ENCODE measurements at places on chromosomes 12 and 14. TPM values are rescaled to one million over a fixed set of nuclear protein-coding genes. Genes with fewer than 3 reads are reported as not detected.

DNA sequence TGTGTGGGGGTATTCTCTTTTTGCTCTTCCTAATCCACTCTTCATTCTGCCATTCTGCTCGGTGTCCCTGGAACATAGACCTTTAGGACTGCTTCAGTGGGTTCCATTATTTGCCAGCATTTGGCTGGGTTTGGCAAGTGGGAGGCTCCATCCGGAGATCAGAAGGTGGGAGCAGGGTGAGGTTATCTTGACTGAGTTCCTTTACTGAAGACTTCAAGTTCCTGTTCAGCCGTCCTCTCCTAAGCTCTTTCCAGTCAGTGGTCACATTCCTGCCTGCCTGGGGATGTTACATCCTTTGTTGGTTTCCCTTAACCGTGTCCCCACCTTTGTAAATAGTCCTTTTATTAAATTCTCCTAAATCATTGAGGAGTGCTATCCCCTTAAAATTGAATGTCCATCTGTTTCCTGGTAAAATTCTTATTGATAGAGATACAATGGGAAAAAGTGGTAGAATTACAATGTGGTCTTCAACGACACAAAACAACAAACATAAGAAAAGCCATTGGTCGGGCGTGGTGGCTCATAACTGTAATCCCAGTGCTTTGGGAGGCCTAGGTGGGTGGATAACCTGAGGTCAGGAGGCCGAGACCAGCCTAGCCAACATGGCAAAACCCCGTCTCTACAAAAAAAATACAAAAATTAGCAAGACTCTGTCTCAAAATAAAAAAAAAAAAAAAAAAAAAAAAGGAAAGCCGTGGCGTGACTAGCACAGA lies 5.0 kb upstream of the MIA2 start:
- no peaks in the 10 kb centered on the region for H3K36me3 ChIP-seq
- no peak overlapping the region for H3K27ac ChIP-seq
- DNase-seq: no peak

DNA sequence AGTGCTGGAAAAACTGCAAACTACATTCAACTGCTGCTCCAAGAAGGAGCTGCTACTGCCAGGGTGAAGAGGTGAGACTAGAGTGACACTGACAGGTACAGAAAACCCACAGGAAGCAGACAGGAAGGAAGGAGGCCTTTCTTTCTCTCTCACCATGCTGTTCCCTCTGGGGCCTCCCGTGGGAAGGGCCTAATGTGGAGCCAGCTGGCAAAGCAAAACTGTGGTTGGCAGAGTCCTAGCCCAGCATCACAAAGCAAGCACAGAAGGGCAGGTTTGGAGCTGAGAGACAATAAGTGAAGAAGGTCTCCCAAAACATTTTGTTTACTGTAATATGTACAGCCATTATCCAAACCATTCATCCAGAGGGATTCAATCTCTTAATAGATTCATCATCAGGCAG lies 122.5 kb upstream of the MAX start:
- no peak overlapping the region for H3K4me3 ChIP-seq
- no peaks in the 10 kb centered on the region for H3K36me3 ChIP-seq
- H3K4me1 ChIP-seq: peaks cover 6% of the 10 kb centered on the region
- DNase-seq: no peak
- H3K27ac ChIP-seq: no peak overlapping the region
- H3K27me3 ChIP-seq: no peaks in the 10 kb centered on the region

KRT78 gene
- not detected for total RNA-seq

IGFBP6 gene
- total RNA-seq: 121 TPM

DPY19L2 gene
- 56.2 TPM for total RNA-seq

- no peaks in the 10 kb centered on the region for H3K27me3 ChIP-seq
- no peak overlapping the region for H3K27ac ChIP-seq
- DNase-seq: no peak
- no peaks in the 10 kb centered on the region for H3K36me3 ChIP-seq
- H3K4me3 ChIP-seq: no peak overlapping the region
- H3K4me1 ChIP-seq: no peaks in the 10 kb centered on the region
These were observed 126.4 kb downstream of the ATP23 start for GRCh38 chr12:58067610-58068387.

DNA sequence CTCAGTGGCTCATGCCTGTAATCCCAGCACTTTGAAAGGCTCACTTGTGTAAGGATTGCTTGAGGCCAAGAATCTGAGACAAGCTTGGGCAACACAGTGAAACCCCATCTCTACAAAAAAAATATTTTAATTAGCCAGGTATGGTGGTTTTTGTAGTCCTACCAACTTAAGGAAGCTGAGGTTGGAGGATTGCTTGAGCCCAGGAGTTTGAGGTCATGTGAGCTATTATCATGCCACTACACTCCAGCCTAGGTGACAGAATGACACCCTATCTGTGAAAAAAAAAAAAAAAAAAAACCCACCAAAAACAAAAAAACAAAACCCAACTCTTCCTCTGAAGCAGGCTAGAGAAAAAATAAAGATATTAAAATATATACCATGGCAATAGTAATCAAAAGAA lies 41.2 kb downstream of the TMEM116 start:
- no peaks in the 10 kb centered on the region for H3K27me3 ChIP-seq
- no peak overlapping the region for H3K27ac ChIP-seq
- H3K4me1 ChIP-seq: no peaks in the 10 kb centered on the region
- H3K36me3 ChIP-seq: no peaks in the 10 kb centered on the region

- DNase-seq: peak; percentile 28
- H3K27me3 ChIP-seq: no peaks in the 10 kb centered on the region
- H3K27ac ChIP-seq: peak overlapping the region; percentile 98
- peaks cover 90% of the 10 kb centered on the region for H3K4me1 ChIP-seq
- no peaks in the 10 kb centered on the region for H3K36me3 ChIP-seq
- no peak overlapping the region for H3K4me3 ChIP-seq
These were observed 10.9 kb downstream of the HDAC7 start for GRCh38 chr12:47808574-47809365.

TIMELESS gene
- 6.6 TPM for total RNA-seq

OR4E2 gene
- not detected for total RNA-seq

RERG gene
- 2.7 TPM for total RNA-seq

DNA sequence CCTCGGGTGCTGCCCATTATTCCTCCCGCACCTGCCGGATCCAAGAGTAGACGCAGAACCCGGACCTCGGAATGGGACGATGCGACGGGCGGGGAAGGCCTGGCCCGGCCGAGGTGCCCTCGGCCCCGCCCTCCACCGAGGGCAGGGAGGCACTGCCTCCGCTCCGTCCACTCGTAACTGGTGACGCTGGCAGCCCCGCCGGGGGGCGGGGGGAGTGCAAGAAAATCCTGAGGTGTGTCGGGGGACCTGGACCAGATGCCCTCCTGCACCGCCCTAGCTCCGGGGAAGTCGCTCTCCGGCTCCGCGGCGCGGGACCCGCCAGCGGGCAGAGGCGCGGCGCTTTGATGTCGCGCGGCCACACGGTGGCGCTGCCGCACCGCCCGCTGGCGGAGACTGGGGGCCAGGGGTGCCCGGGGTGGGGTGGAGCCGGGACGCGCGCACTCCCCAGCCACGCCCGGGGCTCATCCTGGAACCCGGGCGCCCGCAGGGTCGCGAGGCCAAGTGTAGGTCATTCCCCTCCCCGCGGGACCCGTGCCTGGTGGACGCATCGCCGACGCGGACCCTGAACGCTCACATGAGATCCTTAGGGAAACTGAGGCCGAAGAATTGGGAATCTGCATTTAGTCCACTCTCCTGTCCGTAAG lies 202.8 kb downstream of the TTC8 start:
- no peaks in the 10 kb centered on the region for H3K27me3 ChIP-seq
- H3K27ac ChIP-seq: no peak overlapping the region
- H3K36me3 ChIP-seq: no peaks in the 10 kb centered on the region
- H3K4me3 ChIP-seq: no peak overlapping the region

- no peak within 1 kb of the TSS for H3K4me3 ChIP-seq
- DNase-seq: peak; percentile 86
- no peaks in the 10 kb centered on the region for H3K36me3 ChIP-seq
- no peaks in the 10 kb centered on the region for H3K27me3 ChIP-seq
- H3K4me1 ChIP-seq: peaks cover 15% of the 10 kb centered on the region
- H3K27ac ChIP-seq: peak within 1 kb of the TSS; percentile 46
These were observed at the start of gene EML1 for GRCh38 chr14:99793213-99794150. Gene EML1, plus strand, starts transcription at chr14:99793413. Its CDS starts 64 bp downstream, at chr14:99793477.

NFATC4 gene
- 41.3 TPM for total RNA-seq

DNA sequence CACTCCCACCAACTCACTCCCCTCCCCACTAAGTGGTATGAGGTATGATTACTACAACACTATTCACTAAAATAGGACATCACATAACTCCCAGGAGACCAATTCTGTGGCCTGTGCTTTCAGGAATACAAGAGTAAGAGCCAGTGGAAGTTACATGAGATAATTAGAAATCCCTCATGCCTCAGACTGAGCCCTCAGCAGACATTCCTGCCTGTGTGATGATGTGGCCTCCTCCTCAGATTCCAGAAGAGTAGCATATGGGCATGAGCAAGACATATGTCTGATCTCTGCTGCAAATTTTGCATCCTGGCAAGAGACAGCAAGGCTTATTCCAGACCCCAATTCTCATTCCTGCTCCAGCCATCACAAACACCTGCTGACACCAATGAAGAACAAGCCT lies 46.0 kb upstream of the BMP4 start:
- no peaks in the 10 kb centered on the region for H3K4me1 ChIP-seq
- no peak overlapping the region for H3K4me3 ChIP-seq
- H3K36me3 ChIP-seq: no peaks in the 10 kb centered on the region
- H3K27ac ChIP-seq: no peak overlapping the region

LALBA gene
- not detected for total RNA-seq

GRCh38 chr12:46981622-46982021 lies 97.8 kb upstream of the PCED1B start:
- no peaks in the 10 kb centered on the region for H3K36me3 ChIP-seq
- no peak for DNase-seq
- H3K4me3 ChIP-seq: no peak overlapping the region
- no peaks in the 10 kb centered on the region for H3K27me3 ChIP-seq

DNA sequence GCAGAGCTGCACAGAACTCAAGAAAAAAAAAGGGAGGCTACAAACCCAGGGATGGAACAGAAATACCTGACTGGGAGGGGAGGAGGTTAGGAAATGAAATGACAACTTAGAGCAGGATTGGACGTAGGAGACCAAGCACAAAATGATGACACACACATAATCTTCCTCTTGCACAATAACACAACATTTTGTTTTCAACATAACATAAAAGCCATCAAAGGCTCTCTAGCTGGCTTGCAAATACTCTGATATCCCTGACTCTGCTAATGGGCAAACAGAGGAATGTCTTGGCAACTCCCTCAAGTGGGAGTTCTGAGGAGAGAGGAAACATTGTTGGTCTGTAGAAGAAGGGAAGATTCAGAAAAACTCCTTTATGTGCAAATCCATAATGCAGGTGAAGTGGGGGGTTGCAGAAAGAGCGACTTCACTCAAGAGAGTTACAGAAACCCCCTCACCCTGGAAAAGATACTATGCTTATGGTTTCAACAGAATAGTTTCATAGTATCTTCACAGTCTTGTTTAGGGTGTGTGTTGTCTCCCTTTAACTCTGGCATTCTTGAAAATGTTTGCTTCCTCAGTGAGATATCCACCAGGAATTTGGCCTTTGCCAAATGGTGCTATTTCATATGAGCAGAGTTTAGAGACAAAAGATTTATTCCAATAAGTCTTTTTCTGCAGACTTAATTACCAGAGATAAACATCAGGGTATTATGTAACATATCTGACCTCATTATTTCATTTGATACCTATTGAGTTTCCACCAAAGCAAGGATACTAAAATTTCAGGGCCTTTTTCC lies 43.8 kb upstream of the LTBP2 start:
- no peak overlapping the region for H3K4me3 ChIP-seq
- DNase-seq: no peak

KRT1 gene
- total RNA-seq: not detected

- DNase-seq: no peak
- H3K4me3 ChIP-seq: no peak overlapping the region
- H3K27ac ChIP-seq: no peak overlapping the region
- H3K4me1 ChIP-seq: peaks cover 16% of the 10 kb centered on the region
These were observed 46.4 kb upstream of the FOS start for GRCh38 chr14:75232191-75232590.

- no peak overlapping the region for H3K4me3 ChIP-seq
- no peaks in the 10 kb centered on the region for H3K27me3 ChIP-seq
- no peaks in the 10 kb centered on the region for H3K36me3 ChIP-seq
These were observed 14.1 kb downstream of the SUSD6 start for GRCh38 chr14:69625299-69626131.

DNA sequence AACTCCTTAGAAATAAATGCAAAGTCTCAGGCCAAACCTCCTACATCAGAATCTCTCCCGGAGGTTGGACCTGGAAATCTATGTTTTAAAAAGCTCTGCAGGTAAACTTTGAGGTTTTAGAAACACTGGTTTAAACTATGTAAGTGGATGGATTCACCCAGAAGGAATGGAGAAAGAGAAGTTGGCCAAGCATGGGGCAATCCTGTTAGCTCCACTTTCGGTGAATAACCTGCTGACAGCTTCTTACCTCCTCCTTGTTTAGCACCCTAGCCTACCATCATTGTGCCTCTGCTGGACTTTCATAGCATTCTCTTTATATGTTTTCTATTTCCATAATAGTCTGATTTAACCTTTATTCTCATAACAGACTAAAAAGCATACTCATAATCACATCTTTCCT lies 3.0 kb upstream of the ARHGDIB start:
- no peak for DNase-seq
- no peaks in the 10 kb centered on the region for H3K27me3 ChIP-seq
- peaks cover 7% of the 10 kb centered on the region for H3K4me1 ChIP-seq
- H3K36me3 ChIP-seq: no peaks in the 10 kb centered on the region

- H3K27ac ChIP-seq: no peak overlapping the region
- no peak overlapping the region for H3K4me3 ChIP-seq
- no peaks in the 10 kb centered on the region for H3K36me3 ChIP-seq
- no peaks in the 10 kb centered on the region for H3K27me3 ChIP-seq
- no peaks in the 10 kb centered on the region for H3K4me1 ChIP-seq
These were observed 32.9 kb downstream of the MIPOL1 start for GRCh38 chr14:37230551-37231194.

GRCh38 chr12:23472329-23472971 lies 477.0 kb downstream of the SOX5 start:
- H3K4me3 ChIP-seq: no peak overlapping the region
- H3K4me1 ChIP-seq: no peaks in the 10 kb centered on the region
- H3K36me3 ChIP-seq: no peaks in the 10 kb centered on the region
- DNase-seq: no peak

DNA sequence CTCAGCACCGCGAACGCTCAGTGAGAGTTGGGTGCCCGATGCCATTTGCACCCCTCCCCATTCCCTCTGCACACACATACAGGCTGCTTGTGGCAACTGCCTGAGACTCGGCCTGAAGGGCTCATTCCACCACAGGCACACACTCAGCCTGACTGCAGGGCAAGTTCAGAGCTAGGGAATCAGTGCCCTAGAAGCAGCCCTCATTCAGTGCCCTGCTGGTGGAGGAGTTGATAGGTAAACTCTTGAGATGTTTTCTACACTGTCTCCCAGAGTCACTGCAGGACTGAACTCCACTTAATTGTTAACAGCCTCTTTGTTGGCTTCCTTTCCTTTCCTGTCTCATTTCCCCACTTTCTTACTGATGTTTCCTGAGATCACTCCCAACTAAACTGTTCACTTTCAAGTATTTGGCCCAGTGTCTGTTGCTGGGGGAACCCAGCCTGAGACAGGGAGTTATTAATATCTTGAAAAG lies 16.9 kb downstream of the PPP1R36 start:
- no peaks in the 10 kb centered on the region for H3K27me3 ChIP-seq
- no peaks in the 10 kb centered on the region for H3K36me3 ChIP-seq
- no peak for DNase-seq
- no peak overlapping the region for H3K27ac ChIP-seq
- no peaks in the 10 kb centered on the region for H3K4me1 ChIP-seq

All from thyroid gland (tissue), 4 donors.